SHP77 (cell line): ENCODE measurements at places on chromosomes 7 and 10.

DNA sequence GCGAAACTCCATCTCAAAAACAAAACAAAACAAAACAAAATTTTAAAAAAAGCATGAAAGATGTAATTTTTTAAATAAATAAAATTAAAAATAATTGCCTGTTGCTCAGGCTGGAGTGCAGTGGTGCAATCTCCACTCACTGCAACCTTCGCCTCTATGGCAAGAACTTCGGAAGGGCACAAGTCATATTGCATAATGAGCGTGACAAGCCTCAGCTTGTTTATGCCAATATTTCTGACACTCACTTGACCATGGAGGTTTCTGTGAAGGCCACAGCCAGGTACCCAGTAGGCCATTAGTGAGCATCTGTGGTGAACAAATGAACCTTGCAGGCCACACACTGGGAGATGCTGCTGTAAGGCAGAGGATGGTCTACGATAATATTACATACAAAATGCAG, 106.1 kb upstream of the KMT2C start:
- no peak for DNase-seq

DNA sequence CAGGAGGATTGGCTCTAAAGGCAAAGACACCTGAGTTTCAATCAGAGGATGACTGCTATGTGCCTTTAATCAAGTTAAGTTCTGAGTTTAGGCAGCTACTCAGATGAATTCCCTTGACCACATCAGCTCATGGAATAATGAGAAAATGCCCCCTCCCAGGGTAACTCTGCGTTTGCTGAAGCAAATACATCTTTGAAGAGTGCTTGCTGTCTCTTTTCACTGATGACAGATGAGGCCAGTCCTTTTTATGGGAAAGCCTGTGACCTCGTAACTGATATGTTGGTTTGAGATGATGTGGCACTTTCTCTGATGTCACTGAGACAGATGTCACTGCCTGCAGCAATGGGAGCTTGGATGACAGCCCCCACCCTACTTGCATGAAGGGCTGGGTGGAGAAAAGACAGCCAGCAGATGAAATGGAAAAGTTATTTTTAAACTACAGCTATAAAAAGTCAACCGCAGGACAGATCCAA, 43.7 kb upstream of the DGKI start:
- peak; percentile 66 for DNase-seq

GRCh38 chr10:68067029-68067428, 8.1 kb downstream of the HERC4 start:
- DNase-seq: no peak

DNA sequence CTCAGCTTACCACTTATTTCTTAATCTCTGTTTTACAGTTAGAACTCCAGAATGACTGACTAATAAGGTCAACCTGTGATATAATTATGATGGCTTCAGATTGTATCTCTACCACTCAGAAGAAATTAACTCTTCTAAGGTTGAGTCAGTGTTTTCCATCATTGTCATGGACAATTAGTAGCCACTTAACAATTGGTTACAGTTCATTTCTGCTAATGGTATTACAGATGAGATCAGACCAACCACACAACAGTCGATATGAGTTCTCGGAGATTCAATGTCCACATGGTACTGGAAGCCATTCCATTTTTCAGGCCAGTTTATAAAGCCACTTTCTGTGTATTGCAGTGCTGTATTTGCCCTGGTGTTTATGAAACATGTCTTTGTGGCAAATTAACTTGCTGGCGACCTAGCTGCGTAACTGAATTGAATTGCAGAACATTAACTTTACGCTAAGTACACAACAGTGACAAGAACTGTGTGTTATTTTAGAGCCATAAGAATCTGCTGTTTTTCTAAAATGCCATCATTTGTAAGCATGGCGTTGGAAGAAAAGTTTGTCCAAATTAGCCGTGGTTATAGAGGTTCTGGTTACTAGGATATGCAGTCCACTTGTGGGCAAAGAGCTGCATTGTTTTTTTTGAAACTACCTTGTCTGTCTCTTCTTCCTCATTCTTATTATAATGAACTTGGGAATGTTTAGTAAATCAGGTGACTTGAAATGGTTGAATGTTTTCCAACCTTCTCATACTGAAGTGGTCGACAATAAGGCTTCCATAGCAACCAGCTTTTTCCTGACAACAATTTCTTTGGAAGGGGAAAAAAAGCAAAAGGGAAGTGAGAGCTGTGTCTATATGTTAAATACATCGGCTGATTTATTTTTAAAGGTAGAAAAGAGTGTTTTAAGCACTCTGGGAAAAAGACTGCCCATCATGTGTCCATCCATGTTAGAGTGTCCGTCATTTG, 76.4 kb downstream of the CELF2 start:
- DNase-seq: no peak

GRCh38 chr7:15801551-15801950, 115.1 kb upstream of the MEOX2 start:
- DNase-seq: no peak

- DNase-seq: no peak
Observed at GRCh38 chr7:16712916-16713315, 40.6 kb upstream of the TSPAN13 start.

GRCh38 chr7:132076301-132077035, 499.8 kb downstream of the PLXNA4 start:
- no peak for DNase-seq

GRCh38 chr7:24444666-24445440, 128.4 kb upstream of the PALS2 start:
- no peak for DNase-seq

DNA sequence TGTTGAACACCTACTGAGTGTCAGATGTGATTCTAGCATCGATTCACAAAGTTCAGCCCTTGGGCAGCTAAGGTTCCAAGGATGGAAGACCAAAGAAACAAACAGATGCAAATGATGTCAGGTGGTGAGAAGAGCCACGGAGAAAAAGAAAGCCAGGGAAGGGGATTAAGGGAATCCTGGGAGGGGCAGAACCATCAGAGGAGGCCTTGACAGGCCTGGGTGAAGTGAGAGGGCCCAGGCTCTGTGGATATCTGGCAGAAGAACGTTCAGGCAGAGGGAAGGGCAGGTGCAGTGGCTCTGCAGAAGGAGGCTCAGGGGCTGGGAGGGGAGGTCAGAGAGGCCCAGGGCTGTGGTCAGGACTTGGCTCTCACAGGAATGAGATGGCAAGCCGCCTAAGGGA, 90.4 kb downstream of the C10orf105 start:
- no peak for DNase-seq

GRCh38 chr10:103818105-103818504, 37.3 kb downstream of the SH3PXD2A start:
- DNase-seq: no peak

DNA sequence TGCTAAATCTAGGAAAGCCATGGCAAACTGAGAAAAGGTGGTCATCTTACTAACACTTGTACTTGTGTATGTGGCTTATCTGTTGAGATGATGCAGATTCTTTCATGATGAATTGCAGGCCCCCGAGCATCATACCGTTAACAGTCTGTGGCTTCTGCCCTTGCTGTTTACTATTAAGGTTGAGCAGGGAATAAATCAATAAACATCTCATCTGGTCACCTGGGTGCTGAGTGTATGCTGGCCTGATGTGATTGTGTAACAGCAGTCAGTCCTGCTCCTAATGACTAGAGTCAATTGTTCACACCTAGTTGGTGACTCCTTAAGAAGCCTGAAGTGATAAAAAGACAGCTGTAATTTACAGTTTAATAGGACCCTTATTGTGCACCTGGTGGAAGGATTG, 8.3 kb upstream of the GNAT3 start:
- DNase-seq: no peak

DNA sequence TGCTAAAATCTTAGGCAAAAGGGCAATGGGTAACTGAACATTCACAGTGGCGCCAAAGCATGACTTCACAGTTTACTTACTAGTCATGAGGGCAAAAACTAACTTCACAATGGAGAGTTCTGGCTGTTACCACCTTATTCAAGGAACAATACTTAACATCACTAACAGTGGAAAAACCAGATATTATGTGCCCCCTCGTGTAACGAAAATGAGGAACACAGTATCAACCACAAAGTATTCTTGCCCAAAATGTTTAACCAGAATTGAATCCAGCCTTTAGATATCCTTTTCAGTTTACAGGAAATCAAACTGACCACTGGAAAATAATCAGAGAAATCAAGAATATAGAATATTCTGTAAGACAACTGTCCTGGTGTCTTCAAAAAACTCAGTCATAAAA, 9.5 kb downstream of the C7orf25 start:
- no peak for DNase-seq

DNA sequence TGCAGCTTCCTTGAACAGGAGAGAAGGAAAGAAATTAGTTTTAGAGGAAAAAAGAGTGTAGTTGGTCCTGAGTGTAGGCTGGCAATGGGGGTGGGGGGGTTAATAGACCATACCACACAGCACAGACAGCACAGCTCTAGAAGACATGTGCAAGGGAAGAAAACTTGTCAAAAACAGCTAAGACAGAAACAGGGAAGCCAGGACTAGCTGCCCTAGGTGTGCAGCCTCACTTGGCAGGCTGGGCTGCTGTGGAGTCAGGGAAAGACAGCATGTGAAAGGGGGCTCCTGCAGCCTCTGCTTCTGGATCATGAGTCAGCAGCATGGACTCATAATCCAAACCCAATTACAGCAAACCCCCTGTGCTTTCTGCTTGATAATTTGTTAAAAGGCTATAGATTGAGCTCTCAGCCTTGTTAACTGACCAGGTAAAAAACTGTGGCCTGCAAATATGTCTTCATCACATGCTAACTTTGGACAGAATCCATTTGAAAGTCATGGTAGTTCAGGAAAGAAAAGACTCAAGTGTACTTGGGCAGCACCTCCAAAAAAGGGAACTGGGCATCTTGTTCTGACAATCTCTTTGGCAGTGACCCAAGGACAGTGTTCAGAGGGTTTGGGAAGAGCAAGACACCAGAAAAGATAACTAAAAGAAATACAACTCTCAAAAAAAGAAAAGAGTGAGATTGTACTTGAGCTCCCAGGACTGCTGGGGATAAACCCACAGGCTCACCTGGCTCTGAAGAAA, 142.2 kb upstream of the VWC2 start:
- no peak for DNase-seq

DNA sequence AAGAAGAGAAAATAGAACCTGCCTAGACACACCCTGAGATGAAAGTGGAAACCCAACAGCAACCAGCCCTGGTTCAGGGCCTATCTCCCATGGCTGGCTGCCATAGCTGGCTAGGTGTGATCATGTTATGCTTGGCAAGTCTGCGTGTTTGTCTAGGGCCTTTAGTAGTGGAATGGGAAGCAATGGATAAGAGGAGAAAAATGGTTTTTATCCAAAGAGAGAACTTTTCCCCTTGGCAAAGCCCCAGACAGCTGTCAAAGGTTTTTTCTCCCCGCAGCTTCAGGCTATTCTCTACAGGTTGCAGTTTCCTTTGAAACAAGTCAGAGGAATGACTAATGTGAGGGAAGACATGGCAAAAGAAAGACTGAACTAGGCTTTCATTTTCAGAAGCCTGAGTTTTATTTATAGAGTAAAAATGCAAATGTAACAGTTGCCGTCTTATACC, 161.5 kb downstream of the SEMA3D start:
- peak; percentile 78 for DNase-seq

GRCh38 chr7:132516042-132516840, 60.0 kb downstream of the PLXNA4 start:
- no peak for DNase-seq

- DNase-seq: no peak
Observed at GRCh38 chr7:157493017-157493416, 156.2 kb downstream of the DNAJB6 start.

- no peak for DNase-seq
Observed at GRCh38 chr7:30896036-30896435, 15.6 kb upstream of the AQP1 start.

DNA sequence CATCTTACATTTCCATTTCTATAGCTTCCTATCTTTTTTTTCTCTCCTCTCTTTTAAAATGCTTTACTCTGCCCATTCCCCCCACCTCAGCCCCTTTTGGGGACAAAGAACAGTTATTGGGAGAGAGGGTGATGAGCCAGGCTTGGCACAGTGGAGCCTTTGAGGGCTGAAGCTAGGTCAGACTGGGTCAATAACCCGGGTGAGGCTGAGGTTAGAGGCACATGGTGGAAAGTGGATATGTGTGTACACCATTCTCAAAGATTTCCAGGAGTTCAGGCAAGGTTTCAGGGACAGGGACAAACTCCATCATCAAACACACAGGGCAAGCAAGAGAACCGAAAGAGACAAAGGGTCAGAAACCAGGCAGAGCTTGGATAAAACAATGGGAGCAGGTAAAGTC, 11.5 kb downstream of the ABCB4 start:
- DNase-seq: no peak

DNA sequence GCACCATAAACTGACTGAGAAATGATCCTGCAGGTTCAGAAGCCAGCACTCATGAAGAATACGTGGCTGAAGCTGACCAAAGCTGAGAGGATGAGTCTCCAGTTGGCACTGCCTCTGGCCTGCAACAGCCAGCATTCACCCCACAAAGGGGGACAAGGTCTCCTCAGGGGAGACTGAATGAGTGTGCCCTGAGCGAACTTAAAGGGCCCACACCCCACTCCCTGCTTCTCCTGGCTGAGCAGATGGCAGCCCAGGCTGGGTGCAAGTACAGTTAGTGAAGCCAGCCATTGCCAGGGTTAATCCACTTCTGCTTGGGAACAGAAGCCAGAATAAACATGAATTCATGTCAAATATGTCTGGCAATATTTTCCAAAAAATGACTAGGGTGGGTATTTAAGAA, 98.1 kb downstream of the PPP1R17 start:
- no peak for DNase-seq

DNA sequence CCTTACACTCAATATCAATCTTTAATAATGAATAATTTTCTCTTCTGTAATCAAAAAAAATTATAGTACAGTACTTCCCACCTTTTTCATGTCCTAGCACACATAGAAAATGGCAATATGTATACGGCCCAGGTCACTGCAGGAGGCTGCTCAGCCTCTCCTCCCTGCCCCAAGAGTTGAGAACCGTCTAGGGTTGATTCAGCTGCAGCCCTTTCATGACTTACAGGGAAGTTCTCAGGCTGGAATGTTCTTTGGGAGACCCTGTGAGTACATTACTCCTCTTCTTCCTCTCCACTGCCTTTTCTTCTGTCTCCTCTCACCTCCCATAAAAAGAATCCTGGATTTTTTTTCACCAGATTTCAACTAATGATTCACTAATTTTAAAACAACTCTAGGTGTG, 180.0 kb downstream of the HDAC9 start:
- no peak for DNase-seq

GRCh38 chr10:34587002-34587679, 228.0 kb downstream of the PARD3 start:
- DNase-seq: no peak

DNA sequence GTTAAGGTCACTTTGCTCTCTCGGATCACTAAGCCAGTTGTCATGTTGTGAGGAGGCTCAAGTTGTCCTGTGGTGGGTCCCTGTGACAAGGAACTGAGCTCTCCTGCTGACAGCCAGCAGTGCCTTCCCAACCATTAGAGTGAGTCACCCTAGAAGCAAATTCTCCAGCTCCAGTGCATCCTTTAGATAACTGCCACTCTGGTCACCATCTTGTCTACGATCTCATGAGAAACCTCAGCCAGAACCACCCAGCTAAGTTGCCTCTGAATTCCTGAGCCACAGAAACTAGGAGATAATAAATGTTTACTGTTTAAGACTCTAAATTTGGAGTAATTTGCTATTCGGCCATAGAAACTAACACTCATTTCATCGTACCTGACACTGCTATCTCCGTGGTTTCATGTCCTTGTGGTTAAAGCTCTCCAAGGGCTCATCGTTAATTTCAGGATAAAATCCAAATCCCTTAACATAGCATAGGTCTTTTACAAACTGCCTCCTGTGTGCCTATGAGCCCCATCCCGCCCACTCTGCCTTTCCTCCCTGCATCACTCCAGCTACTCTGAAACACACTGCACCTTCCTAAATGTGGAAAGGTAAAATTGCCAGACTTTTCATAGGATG, 56.5 kb upstream of the WIPF3 start:
- no peak for DNase-seq

- DNase-seq: no peak
Observed at GRCh38 chr10:129645487-129645886, 178.4 kb downstream of the MGMT start.
